RCC 7860 (cell line): ENCODE measurements at places on chromosomes 4 and X.

GRCh38 chrX:23670528-23670927, 3.2 kb downstream of the PRDX4 start:
- no peak for DNase-seq

GRCh38 chr4:24550441-24551175, 33.7 kb downstream of the DHX15 start:
- no peak for DNase-seq

DNA sequence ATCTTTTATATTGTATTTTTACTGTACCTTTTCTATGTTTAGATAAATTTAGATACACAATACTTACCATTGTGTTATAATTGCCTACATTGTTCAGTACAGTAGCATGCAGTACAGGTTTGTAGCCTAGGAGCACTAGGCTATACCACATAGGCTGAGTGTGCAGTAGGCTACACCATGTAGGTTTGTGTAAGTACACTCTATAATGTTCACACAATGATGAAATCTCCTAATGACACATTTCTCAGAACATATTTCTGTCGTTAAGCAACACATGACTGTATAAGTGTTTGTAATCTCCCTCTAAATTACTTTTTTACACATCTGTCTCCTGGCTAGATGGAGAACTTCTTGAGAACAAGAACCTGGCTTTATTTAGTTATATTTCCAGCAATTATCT, 40.3 kb downstream of the UCHL1 start:
- no peak for DNase-seq

DNA sequence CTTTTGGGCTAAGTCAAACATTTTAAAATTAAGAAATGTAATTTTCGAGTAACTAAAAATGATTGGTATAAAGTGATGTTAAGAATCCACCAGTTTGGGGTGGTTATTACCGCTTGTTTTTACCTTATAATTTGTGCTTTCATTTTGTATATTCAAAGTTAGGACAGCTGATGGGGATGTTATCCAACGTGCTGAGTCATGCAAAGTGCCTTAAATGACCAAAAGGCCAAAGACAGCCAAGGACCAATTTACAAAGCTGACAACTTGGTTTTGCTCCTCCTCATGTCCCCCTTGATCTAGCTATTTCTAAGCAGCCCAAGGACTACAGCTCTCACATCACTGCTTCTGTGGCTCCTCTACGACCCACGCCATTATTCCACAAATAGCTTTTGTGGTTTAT, 181.4 kb upstream of the PCDH7 start:
- DNase-seq = no peak

DNA sequence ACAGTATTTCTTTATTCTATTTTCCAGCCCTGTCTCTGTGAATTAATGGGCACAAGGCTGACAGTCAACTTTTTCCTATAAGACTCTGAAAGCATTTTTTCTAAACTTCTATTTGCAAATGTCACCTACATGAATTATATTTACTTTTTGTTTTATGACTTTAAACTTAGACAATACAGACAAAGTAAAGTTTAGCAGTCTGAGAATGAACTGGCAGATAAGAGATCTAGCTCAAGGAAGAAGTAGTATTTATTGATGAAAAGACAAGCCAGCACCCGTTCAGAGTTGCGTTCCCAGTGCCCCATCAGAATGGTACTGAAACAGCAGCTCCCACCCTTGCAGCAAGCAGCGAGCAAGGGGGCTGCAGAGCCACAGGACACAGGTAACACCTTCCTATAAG, 148.5 kb downstream of the FAM13A start:
- DNase-seq = no peak

DNA sequence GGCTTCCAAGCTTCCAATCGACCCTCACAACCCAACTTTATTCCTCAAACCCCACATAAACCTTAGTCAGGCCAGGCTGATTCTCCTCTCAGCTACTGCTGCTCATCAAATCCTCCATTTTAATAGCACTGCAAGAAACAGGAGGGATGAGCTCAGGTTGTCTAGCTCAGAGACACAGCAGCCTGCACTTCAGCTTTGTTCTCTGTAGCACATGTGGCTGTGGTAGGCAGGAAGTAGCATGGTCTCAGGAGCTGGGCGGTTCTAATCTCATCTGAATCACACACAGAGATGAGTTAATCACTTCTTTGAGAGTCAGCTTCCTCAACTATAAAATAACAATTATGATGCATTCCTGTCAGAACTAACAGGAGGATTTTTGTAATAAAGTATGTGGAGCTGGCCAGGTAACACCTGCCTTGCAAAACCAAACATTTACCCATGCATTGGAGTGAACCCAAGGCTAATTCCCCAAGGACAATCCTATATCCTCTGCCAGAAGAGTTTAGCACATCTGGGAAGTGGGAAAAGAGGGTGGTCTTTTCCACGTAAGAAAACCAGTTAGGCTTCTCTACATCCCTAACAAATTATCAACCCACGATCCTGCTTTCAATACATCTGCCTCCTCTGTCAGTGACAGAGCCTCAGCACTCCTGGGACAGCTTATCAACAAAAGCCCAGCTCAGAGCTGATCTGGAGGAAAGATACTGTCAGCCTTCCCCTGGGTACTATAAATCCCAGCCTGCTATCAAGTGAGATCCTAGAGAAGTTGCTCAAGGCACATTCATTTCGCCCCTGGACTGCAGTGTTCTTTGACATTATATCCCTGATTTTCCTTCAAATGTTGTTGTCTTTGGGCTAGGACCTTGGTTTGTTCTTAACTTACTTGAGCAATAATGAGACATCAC, 32.8 kb downstream of the ELOVL6 start:
- peak; percentile 82 for DNase-seq

- no peak for DNase-seq
These were observed 32.1 kb upstream of the HGFAC start for GRCh38 chr4:3409571-3410091.

DNA sequence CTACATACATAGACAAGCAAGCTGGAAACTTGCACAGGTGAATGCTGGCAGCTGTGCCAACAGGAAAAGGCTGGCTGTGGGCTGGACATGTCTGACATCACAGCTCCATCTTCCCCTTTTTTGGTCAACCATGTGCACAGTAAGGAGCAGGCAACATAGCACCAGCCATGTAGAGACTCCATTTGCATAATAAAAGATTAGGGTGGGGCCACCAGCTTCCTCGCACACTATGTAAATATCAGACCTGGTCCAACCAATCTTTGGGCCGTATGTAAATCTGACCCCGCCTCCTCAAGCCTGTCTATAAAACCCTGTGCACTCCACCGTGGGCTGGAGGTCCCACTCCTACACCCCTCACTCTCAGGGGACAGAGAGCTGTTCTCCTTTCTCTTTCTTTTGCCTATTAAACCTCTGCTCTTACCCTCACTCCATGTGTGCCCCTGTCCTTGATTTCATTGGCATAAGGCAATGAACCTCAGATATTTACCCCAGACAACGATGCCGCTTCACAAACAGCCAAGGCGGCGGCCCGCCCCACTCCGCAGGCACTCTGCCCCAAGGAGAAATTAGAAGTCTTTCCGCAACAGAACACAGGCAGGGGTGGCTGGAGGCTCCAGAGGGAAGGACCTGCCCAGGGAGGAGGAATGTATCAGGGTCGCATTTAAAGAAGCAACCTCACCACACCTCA, 862.2 kb downstream of the TRIML1 start:
- DNase-seq = no peak

DNA sequence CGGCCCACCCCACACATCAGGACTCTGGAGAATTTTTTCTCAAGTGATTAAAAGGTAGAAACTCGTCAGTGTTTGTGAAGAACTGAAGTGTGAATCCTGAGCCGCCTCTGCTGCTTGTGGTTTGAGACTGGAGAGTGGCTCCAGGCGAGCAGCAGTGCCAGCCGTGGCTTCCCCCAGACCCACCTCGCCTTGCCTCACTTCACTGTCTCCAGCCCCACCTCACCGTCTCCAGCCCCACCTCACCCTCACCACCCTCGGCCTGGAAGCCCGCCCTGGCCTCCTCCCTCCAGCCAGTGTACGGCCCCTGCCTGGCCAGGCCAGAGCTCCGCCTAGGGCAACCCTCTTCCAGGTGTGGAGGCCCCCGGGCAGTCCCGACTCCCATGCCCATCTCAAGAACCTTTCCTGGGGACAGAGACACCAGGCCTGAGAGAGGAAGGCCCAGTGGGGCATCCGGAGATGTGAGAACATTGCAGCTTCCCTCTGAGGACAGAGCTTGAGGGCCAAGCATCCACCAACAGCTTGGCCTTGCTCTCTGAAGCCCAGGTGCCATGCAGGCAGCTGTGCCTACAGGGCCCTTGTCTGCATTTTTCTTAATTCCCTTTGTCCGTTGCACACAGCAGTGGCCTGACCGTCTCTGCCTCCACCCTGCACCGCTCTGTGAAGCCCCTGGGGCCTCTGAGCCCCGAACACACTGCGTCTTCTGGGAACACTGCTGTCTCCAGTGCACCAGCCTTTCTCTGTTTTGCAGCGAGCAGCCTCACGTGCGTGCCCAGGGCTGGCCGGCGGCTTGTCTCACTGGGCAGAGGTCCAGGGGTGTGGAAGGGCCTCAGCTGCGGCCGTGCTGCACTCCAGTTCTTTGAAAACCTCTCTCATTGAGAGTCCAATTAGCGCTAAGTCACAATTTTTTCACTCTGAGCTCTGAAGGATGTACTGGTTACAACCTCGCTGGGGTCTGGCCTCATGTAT, 13.8 kb downstream of the SH3BP2 start:
- no peak for DNase-seq

DNA sequence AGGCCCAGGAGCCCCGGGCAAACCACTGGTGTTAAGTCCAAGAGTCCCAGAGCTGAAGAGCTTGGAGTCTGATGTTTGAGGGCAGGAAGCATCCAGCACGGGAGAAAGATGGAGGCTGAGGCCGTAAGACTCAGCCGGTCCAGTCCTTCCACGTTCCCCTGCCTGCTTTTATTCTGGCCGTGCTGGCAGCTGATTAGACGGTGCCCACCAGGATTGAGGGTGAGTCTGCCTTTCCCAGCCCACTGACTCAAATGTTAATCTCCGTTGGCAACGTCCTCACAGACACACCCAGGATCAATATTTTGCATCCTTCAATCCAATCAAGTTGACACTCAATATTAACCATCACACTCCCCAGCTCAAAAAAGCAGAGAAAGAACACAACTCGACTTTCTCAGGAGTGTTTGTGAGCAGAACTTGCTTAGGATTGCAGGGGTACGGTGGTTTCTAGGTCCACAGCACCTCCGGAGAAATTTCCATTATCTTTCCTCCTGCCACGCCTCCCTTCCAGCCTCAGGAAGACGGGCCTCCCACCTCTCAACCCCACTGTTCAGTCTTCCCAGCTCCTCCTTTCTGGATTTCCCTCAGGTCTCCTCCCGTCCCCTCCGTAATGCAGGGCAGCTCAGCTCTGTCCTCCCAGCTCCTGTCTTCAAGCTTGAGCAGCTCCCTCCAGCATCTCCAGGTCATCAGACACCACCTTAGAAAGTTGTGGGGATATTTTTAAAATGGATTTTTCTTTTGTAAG, 13.3 kb upstream of the TMEM271 start:
- DNase-seq = no peak

DNA sequence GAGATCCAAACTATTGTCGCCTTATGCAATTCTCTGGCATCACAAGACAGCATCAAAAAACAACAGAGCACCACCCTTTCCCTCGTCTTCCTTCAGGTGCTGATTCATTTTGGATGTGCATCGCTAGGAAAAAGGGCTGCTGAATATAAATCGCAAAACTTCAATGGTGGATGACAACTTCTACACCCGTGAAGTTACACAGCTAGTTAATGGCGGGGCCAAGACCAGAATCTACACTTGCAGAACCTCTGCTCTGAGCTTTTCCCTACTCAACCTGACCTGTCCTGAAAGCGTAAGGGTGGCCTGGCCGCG, 674 bp downstream of the GNPDA2 start:
- DNase-seq = no peak

DNA sequence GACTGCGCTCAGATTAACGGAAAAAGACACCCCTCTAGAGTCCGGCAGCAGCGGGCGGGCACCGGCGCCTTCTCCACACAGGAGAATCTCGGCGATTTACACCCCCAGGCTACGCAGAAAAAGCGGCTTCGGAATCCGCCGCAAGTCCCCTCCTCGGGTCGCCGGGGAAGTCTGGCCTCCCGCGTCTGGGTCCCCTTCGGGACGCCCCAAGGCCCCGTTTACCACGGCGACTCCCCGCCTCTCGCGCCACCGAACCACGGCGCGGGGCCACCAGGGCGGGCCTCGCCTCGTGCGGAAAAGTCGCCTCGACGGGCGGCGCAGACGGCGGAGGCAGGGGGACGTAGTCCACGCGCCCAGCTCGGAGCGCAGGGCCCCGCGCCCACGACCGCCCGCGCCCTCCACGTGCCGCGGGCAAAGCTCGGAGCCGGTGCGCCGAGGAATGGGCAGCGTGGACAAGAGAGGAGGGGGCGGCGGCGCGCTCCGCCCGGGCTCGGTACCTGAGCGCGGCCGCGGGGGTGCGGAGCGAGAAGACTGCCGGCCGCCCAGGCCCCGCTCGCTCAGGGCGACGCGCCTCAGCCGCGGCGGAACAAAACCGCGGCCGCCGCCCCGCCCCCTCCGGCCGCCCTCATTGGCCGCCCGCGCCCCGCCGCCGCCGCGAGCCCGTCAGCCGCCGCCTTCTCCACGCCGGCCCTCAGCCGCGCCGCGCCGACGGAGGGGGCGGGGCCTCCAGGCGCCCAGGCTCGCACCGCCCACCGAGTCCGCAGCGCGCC, at the start of gene FAM53A:
FAM53A (minus strand) TSS at position 578 of the 770 bp plus-strand sequence. CDS start 15,572 bp downstream, outside the sequence.
- DNase-seq = no peak

DNA sequence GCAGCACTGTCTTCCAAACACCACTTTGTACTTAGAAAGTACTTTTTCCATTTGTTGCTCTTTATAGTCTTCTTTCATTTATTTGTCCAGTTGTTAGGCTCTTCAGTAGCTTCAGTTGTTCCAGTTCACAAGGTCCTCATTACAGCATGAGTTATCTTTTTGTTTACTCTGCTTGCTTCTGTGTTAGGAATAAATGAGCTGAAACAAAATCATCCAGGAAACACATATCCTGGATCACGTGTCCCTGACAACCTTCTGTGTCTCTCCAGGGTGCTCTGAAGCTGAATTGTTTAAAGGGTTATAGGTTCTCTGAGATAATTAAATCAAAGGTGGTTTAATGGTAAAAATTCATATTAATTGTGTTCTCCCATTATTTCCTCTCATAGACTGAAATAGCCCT, 19.9 kb upstream of the KLHL8 start:
- peak; percentile 24 for DNase-seq

DNA sequence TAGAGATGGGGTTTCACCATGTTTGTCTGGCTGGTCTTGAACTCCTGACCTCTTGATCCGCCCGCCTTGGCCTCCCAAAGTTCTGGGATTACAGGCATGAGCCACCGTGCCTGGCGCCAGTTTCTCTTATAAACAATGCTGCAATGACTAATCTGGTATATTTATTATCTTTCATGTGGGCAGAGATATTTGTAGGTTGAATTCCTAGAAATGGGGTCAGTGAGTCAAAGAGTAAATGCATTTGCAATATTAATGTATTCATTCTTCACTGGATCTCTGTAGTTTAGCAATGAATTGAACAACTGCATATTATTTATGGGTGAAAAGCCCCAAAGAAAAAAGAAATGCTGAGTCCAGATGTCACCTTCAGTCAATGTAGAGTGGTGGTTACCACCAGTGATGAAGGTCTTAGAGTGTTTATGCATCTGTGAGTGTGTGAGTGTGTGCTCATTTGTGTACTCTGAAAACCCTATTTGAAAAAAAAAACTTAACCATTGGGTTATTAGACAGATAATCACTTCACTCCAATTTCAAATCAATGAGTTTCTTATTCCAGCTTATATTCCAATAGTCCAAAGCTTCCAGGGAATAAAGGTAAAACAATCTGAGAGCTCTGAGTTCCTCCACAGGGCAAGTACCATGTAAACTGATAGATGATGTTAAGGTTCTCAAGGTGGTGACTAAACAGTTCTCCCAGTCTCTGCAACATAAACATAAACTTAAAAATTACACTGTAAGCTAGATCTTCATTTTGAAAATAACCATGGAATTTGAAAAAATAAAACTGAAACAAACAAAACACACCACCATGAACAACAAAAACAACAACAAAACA, 22.6 kb upstream of the CD38 start:
- no peak for DNase-seq

- DNase-seq = no peak
These were observed 158.0 kb upstream of the MED14 start for GRCh38 chrX:40893251-40893910.
